CD4-positive, alpha-beta T cell treated with Interleukin-17A for 1 hour (primary cell): ENCODE measurements at places on chromosomes 2 and 18.

GRCh38 chr2:105135436-105135835 lies 97.6 kb downstream of the MRPS9 start:
- DNase-seq, result no peak

DNA sequence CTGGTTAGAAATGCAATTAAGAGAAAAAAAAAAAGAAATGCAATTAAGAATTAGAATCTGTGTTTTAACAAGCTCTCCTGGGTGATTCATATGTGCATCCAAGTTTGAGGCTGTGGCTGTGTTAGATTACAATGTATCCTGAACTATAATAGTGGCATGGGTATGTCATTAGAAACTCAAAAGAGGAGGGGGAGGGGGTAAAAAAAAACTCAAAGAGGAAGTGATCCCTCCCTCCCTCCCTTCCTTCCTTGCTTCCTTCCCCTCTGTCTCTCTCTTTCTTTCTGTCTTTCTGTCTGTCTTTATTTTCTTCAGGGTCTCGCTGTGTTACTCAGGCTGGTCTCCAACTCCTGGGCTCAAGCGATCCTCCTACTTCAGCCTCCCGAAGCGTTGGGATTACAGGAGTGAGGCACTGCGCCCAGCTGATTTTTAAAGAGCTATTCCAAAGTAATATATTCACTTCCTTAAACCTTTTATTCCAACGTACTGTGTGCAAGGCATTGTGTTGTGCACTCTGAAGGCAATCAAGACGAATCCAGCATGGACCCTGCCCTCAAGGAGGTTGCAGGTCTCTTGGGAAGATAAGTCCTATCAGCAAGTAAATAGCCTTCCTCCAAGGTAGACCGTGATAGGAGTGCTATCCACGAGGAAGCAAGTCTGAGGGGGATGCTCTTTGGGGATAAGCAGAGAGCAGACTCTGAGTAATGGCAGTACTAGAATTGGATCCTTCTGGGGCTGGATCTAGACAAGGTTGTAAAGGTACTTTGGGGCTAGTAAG lies 35.9 kb upstream of the MCFD2 start:
- DNase-seq, result no peak

- DNase-seq, result no peak
These were observed 106.7 kb downstream of the DTNB start for GRCh38 chr2:25566694-25567093.

DNA sequence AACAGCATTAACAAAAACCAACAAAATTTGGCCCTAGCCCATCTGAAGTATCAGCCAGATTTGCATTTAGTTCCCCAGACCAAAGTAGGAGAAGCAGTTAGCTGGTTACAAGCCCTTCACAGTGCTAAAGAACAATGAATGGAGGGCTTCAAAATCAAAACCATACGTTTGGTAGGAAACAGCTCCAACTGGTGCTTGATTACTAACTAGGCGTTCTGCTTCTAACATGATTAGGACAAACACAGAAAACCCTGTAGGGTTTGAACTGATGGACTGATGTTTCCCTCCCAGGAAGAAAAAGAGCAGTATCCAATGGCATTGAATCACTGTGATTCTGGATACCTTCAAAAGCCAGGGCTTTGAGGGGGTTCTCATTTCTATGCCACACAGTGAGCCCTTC lies 20.5 kb upstream of the STAT4 start:
- no peak for DNase-seq

DNA sequence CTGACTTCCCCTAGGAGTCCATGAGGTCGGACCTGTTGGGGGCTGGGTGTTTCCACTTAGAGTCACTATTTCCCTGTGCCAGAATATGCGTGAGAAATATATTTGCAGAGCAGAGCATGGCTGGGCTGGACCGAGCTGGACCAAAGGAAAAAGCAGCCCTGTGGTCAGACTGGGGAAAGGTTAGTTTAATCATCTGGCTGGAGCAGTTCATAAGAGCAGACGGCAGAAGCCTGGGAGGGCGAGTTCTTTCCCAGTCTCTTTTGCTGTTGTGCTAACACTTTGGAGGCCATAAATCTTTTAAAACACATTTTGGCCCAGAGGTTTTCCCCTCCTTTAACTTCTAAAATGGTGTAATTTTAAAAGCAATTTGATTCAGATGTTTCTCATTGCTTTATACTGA lies 66.5 kb downstream of the GLI2 start:
- no peak for DNase-seq

GRCh38 chr18:34866310-34866709 lies 156.2 kb downstream of the DTNA start:
- no peak for DNase-seq

GRCh38 chr2:160417745-160418397 lies 75.7 kb downstream of the RBMS1 start:
- no peak for DNase-seq

DNA sequence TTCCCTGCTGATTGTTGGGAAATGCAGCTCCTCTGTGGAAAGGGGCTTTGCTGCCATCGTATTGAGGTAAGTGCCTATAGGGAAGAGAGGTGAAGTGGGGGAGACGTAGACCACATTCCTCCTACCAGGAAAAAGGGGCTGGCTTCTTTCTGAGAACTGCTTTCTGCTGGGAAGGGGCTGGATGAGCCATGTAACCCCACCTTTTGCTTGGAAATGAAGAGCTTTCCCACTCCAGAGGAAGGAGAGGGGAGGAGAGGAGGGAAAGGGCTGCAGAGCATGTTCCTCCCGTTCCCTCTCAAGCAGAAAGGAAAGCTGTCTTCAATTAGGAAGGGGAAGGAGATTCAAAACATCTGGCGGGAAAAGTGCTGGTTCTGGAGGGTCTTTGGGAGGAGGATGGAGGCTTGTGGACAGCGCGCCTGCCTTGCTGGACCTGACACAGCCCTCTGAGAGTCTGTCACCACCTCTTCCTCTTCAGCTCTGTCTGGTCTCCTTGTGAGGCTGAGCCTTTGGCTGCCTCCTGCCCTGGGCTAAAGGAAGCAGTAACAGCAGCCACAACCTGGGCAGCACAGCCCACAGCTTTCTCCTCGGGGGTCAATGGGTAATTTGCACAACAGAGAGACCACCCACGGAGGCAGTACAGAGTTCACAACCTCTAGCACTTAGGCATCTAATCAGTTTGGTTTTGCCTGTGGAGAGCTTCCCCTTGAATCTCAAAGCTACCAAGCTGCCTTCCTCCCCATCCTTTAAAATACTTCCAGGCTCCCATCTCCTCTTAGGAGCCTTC lies 410.0 kb upstream of the TNP1 start:
- no peak for DNase-seq

DNA sequence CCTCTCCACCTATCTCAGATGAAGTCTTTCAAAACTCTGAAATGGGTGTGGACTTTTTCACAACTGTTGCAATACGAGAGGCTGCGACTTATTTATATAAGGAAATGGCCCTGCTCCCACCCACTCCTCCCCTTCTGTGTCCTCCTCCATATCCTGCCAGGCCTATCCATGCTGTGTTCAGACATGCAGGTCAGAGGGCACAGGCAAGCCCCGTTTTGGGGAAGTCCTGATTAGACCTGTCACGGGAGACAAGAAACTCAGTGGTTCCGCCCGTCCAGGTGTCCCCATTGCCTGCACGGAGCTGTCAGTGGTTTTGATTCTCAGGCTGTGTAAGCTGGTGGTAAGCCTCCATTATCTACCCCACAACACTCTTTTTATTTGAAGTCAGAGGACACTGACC lies 99.6 kb upstream of the MGAT5 start:
- DNase-seq, result no peak

DNA sequence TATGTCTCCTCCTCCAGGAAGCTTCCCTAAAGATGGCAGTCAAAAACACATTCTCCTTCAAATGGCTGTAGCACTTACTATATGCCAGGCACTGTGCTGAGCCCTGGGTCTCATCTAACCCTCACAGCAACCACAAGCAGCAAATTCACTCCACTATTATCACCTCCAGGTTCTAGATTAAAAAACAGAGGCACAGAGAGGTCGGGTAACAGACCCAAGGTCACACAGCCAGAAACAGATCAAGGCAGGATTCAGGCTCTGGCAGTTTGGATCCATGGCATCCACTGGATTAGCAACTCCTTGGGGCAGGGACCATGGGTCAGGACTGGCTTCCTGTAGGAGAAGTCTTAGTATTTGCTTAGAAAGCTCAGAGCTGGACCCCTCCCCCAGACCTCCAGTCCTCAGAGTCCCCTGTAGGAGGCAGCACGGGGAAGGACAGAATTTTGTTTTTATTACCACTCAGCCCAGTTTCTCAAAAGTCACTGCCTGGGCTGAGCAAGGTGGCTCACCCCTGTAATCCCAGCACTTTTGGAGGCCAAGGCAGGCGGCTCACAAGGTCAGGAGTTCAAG lies 34.4 kb downstream of the ZFP36L2 start:
- peak; percentile 52 for DNase-seq

DNA sequence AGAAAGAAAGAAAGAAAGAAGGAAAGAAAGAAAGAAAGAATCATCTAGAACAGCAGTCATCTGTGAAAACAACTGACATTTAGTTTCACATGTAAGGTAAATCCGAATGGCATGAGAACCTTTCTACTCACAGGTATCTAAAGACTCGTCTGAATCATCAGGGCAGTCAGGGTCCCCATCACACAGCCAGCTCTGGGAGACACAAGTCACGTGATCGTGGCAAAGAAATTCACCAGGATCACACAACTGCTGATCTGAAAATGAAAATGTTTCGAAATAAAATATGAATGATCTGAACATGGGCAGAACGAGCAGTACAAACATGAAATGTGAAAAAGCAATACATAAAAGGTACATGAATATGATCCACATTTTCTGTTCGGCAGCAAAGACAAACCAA lies 320.7 kb downstream of the LRP1B start:
- DNase-seq, result no peak

- DNase-seq, result no peak
These were observed 48.2 kb downstream of the MAPRE2 start for GRCh38 chr18:35089382-35089781.

DNA sequence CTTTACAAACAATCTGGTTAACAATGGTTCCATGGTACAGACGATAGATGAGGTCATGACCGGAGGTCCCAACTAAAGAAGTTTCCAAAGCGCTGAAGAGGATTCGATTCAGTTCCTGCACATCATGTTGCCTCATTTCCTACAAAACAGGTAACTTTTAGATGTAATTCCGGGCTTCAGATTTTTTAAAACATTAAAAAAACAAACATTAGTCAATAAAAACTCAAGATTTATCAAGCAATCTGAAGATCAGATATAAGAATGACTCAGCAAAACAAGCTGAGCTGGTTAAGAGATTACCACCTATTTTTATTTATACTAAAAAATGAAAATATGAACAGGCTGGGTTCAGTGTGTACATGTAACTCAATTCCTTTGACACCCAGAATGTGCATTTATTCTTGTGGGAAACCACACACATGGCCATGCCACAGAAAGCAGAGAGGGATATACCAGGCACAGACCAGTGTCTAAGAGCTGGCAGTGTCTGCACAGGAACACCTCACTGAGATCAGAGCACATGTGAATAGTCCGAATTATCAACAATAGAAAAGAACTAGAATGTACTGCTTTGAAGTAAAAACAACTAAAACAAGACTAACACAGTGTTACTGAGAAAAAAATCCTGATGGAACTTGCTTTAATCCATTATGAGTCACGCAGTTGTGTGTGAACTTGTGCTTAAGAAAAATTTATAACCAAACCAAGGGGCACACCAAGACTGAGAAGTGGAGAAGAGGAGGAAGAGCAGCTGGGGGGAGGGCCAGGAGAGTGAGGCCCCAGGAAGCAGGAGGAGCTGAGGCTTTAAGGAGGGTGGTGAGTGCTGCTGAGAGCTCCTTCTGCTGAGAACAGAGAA lies 9.5 kb downstream of the USP40 start:
- DNase-seq, result no peak

GRCh38 chr2:43174368-43174916 lies 52.0 kb downstream of the ZFP36L2 start:
- DNase-seq, result peak; percentile 93

- DNase-seq, result peak; percentile 26
These were observed 454.7 kb upstream of the SLC39A10 start for GRCh38 chr2:195202163-195202845.
